ENCODE measurements at places on chromosomes 4 and X.

GRCh38 chrX:12894074-12895030 is 12.1 kb upstream of the TLR8 start:
- DNase-seq: peak; percentile 8

DNA sequence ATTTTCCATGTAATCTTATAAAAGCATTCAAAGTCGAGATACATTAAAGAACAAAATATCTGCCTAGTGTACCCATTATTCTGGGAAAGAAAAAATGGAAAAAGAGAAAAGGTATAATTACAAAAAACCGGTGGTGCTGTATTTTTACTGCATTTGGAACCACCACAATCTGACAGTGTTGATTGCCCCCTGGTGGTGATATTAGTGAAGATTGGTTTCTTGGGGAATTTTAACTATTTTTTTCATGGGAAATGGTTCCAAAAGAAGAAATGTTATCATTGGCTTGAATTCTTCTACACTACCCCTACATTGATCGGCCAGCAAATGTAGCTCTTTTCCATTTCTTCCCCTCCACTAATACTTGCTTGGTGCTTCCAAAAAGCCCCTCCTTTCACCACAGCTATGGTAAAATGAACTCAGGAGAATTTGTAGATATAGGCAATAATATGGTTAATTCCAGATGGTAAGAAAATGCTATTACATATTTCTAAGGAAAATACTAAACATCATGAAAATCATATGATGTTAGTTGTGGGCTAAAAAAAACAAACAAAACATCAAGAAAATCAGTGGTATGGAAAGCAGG is 50.0 kb downstream of the COX18 start:
- peak; percentile 58 for DNase-seq

DNA sequence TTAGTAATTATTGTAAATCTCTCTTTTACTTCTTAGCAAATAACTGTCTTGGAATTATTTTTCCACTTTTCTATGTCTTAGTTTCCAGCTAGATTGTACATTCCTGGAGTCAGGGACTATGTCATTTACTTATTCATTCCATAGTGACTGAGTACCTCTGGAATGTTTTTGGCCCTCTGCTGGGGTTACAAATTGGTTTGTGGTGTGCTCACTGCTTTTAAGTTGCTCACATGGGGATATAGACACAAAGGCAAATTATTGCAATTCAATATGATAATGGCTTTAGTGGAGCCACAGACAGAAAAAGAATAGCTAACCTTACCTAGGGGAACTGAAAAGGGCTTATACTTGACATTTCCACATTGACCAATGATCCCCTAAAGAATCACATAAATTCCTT is 63.7 kb upstream of the PDGFRA start:
- DNase-seq: peak; percentile 89

DNA sequence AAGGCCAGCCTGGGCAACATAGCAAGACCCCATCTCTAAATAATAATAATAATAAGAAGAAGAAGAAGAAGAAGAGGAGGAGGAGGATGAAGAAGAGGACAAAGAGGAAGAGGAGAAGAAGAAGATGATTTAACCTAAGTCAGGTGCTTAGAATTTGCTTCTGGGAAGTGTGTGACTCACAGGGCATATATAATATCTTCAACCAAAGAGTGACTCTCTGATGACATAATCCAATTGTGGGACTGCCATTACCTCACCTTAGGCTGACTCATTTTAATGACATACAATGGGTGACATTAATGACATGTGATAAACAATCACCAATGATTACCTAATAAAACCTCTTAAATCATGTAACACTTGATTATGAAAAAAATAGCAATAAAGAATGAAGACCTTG is 32.7 kb upstream of the MBTPS2 start:
- no peak for DNase-seq

DNA sequence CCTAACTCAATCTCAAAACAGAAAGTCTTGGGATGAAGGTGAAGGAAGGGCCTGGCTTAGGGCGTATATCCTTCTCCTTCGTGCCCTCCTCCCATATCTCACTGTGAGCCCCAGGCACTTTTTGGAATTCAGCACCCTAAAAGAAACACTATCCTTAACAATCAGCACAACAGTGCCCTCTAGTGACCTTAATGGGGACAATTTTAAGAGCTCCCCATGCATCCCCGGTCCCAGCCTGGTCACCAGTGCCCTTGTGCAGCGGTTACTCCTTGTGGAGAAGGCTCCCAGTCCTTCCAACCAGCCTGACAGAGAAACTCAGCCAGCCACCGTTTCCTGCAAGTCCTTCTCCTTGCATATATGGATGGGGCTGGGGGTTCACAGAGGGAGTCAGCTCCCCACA is 4.2 kb downstream of the PAK3 start:
- peak; percentile 24 for DNase-seq

GRCh38 chrX:40383969-40384368 is 196.8 kb upstream of the ATP6AP2 start:
- DNase-seq: peak; percentile 60

DNA sequence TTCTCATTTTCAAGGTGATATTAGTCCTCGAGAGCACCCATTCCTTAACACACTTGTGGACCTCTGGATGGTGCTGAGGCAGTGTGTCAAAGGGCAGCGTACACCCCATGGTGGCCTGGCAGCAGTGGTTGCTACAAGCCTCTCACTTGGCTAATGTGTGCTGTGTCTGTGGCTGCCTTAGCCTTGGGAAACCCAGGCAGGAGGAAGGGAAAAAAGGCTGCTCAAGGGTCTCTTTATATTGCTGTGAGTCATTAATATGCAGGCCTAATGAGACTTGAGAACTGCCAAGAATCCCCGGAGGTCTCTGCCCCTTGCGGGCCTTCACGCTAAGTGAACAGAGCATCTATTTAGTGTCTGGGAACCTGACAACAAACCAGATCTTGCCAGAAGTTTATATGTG is 7.0 kb downstream of the PCDH10 start:
- DNase-seq: no peak

- DNase-seq: no peak
Measured at GRCh38 chr4:116015062-116015461, 901.6 kb upstream of the NDST4 start.

DNA sequence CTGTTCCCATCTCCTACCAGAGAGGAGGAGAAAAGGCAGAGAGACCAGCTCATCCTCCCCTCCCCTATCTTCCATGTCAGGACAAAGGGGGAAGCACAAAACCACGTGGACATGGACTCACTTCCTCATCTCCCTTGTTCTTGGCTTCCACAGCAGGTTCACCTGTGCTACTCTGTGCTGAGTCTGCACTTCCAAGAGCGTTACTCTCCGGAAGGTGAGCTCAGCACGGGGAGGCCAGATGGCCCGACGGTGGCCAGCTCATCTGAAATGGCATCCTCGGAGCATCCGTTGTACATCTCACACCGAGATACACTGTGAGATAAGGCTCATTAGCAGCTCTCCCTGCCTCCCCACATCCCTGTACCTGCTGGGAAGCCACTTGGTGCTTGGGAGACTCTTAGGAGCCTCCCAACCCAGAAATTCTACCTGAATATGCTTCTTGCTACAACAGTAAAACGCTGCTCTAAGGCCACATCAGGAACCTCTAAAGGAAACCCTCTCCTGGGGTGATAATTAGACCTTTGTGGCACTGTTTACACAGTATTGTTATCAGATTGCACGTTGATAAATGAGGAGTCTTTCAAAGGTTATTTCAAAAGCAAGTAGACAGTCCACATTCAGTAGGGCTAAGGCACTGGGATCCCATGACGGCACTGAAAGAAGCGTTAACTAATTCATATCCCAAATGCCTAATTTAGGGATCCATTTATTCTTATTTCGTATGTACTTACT is 19.4 kb downstream of the LGI2 start:
- no peak for DNase-seq

DNA sequence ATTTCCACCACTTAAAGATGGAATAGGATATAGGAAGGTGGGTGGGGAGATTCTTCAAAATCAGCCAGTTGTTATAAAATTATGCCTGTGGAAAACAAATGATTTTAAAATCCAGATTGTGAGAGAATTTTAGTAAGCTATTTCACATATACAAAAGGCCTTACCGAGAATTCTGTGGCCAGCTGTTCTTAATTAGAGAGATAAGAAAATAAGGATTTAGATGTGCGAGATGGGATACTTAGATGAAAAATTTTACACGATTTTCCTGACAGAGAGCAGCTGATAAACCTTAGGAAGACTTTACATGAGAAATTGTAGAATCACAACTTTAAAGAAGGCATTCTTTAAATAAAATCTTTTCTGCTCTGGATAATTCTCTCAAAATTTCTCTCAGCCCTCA is 94.5 kb upstream of the IQCM start:
- DNase-seq: no peak

- DNase-seq: no peak
Measured at GRCh38 chr4:57071326-57071725, 38.9 kb downstream of the IGFBP7 start.

DNA sequence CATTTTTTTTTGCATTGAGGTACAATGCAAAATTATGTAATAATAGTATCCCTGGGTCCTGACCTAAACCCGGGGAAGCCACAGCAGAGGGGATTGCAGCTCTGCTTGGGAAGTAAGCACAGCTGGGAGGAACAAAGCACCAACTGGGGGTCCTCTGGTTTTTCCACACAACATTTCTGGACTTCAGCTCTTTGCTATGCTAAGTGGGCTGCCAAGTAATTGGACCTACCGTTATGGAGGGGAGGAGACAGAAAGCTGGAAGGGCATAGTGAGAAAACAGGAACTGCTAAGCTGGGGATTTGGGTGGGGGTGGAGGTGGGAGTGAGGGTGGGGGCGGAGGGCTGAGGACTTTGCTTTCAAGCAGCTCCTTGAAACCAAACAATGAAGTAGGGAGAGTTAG is 183.3 kb downstream of the ZIC3 start:
- no peak for DNase-seq

- no peak for DNase-seq
Measured at GRCh38 chr4:6448476-6449170, 23.8 kb downstream of the PPP2R2C start.

GRCh38 chrX:94302446-94302845 is 628.4 kb downstream of the FAM133A start:
- no peak for DNase-seq

GRCh38 chr4:69860052-69860451 is at the start of gene SULT1E1:
TSS of gene SULT1E1 (minus strand) at chr4:69860145. CDS start at chr4:69857644, 2,501 bp downstream.
- DNase-seq: no peak

DNA sequence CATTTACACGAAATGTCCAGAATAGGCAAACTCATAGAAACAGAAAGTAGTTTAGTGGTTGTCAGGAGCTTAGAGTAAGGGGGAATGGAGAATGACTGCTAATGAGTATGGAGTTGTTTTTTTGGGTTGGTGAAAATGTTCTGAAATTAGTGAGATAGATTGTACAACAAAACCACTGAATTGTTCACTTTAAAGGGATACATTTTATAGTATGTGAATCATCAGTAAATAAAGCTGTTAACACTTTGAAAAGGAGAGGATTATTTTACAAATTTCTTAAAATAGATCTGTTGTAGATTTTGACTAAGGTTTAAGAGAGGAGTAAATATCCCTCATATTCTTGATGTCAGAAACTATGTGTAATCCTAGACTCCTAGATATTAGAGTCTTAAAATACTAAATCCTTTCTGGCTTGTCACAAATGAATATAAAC is 82.7 kb downstream of the RAPGEF2 start:
- no peak for DNase-seq

- DNase-seq: no peak
Measured at GRCh38 chrX:102966701-102967100, 29.6 kb downstream of the RAB40AL start.

DNA sequence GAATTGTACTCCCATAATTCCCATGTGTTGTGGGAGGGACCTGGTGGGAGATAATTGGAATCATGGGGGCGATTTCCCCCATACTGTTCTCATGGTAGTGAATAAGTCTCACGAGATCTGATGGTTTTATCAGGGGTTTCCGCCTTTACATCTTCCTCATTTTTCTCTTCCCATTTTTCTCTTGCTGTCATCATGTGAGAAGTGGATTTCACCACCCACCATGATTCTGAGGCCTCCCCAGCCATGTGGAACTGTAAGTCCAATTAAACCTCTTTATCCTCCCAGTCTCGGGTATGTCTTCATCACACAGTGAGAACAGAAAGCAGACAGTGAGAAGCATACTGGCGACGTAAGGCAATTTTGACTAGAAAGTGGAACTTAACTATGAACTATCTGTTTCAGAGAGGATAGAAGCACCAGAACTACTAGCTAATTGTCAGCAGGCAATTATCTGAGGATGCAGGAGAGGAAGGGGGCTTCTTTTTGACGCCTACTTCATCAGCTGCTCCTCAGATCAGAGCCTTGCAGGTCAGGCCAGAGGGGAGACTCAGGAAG is 8.5 kb upstream of the GPR50 start:
- no peak for DNase-seq
